ENCODE measurements at places on chromosomes 3 and 15.

DNA sequence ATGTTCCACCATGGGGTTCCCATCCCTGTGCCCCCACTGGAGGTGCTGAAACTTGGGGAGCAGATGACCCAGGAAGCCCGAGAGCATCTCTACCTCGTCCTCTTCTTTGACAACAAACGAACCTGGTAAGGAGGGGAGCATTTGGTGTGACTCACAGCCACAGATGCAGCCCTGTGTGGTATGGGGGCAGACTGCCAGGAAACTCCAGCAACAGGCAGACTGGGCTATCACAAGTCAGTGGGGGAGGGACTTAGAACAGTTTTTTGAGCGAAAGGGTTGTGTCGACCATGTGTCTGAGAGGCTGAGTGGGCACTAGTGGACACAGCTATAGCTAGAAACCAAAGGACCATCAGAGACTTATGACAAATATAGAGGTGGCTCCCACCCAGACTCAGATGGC, 3.4 kb upstream of the OGG1 start:
- no peak for DNase-seq

DNA sequence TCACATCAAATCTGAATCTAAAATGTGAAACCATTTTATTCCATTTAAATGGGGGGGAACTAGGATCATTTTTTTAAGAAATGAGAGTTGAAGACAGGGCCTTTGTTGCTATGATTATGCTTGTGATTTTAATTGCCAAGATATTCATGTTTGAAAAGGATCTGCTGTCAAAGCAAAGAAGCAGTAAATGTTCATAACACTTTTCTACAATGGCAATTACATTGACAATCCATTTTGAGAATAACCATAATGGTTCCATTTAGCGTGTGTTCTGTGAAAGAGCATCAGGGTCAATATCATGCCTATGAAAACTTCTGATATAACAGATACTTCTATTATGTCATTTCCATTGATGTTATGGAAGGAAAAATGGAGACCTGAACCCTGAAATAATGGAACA, 745.8 kb upstream of the SGO1 start:
- no peak for DNase-seq

DNA sequence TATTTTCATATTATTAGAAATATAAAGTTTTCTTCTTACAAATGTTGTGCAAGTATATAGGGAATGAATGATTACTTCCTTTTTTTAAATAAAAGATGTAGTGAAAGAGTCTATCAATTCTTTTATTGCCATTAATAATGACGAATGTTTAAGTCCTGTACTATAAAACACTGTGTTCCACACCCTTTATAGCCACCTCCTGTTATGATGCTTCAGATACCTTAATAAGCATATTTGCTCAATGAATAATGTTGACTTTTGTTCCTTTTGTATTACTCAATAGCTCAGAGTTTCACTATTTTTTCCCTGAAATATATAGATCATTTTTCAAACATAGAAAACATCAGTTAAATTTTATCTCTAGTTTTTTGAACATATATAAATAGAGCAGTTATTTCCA, 378.2 kb upstream of the THBS1 start:
- no peak for DNase-seq

DNA sequence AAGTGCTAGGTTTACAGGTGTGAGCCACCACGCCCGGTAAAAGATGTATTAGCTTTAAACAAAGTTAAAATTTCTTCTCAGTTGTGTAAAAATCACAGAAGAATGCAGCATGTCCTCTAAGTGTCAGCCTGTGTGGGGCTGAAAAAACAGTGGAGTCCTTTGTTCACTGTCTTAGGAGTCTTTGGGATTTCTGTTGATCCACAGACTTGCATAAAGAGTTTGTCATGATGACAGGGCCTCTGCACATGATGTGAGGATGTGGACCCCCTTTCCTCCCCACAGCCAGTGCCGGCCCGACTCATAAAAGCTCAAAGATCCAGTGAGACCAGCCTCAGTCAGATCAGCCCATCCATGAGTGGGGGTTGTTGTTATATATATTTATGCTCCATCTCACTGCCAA, 49.0 kb upstream of the GOLGA8J start:
- peak; percentile 87 for DNase-seq

DNA sequence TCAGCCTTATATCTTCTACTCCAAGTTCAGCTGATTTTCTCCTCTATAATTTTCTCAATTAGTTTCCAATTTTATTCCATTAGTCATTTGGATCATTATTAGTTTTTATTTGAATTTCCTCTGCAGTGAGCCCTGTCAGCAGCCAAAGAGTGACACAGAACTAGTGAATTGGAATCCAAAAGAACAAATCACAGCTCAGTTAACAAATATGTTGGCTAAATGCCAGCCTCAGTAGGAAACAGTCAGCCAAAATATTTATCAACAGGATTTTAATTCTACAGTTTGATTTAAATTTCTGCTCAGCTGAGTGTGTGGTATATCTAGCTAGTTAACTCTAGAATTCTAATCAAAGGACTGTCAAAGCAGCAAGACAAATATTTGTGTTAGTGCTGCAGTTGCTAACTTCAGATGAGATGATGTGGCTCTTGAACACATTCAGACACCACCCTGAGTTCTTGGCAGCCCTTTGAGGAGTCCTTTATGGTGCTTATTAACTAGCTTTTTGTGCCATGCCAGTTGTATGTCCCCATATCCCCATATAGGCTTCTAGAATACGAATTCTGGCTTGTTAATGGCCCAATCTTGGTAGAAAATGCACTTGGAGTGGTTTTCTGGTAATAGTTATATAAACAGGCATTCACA, 194.5 kb downstream of the CPNE4 start:
- DNase-seq: no peak

DNA sequence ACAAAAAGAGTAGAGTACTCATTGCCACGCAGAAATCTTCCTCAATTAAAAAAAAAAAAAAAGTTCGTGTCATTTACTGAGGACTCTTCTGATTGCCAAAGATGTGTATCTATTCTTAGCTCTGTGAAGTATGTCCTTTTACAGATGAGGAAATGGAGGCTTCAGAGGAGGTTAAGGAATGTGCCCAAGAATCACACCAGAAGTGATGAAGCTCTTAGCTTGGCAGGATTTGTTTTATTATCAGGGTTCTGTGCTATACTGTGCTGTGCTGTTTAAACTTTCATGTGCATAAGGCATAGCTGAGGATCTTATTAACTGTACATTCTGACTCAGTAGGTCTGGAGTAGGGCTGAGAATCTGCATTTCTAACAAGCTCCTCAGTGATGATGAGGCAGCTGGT, 665.2 kb upstream of the ADAMTS9 start:
- no peak for DNase-seq

DNA sequence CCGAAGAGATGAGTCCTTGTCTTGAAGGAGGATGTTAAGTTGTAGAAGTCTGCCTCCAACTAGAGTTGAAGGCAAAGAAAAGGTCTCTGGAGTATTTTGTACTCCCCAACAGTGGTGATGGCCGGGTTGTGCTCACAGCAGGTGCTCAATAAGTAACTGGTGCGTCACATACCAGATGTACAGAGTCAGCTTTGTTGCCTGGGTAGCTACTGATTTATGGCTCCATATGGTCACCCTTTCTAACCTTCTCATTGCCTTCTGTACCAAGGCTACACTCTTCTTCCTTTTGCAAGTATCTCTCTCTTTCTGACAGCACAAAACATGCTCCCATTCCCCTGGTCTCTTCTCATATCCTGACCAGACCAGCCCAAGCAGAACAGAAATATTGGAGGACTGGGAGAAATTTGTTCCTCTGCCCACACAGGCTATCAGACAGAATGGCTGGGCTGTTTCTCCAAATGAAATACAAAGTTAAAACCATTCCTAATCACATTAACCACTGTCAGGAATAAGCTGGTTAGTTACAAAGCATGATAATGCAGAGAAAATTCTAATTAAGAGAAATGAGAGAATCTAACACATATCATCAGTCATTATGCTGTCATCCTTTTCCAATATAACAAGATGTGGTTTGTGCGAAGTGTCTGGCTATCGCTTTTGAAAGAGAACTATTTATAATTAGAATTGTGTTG, 150.1 kb upstream of the LRRN1 start:
- DNase-seq: no peak

- DNase-seq: no peak
These were observed 5.5 kb downstream of the MELTF start for GRCh38 chr3:197023998-197024651.

DNA sequence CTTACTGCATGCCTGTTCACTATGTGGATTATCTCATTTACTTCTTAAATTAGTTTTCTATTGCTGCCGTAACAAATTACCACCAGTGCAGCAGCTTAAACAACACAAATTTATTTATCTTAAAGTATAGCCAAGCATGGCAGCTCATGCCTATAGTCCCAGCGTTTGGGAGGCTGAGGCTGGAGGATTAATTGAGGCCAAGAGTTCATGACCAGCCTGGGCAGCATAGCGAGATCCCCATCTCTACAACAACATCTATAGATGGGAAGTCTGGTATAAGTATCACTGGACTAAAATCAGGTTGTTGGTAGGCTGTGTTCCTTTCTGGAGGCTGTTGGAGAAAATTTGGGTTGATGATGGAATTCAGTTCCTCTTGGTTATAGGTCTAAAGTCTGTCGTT, 5.1 kb downstream of the SLC2A2 start:
- DNase-seq: no peak

- no peak for DNase-seq
These were observed 173.4 kb downstream of the USP13 start for GRCh38 chr3:179826247-179826637.
